ENCODE measurements at places on chromosomes 1 and 21. TPM values are rescaled to one million over a fixed set of nuclear protein-coding genes. Genes with fewer than 3 reads are reported as not detected.

IL22RA1 gene
- total RNA-seq, result 1.8 TPM

ZBTB17 gene
- 65.9 TPM for total RNA-seq

CDA gene
- 1.3 TPM for total RNA-seq

KCND3 gene
- total RNA-seq, result 6.4 TPM

KIF14 gene
- total RNA-seq, result 0.87 TPM

TLCD4 gene
- 20.1 TPM for total RNA-seq

SERTAD4 gene
- 3.7 TPM for total RNA-seq

C8B gene
- total RNA-seq, result not detected

GBP7 gene
- not detected for total RNA-seq

ST6GALNAC5 gene
- total RNA-seq, result 19.6 TPM

RNF186 gene
- not detected for total RNA-seq

PCNX2 gene
- total RNA-seq, result 33.6 TPM

BSND gene
- total RNA-seq, result not detected

S100B gene
- 18.4 TPM for total RNA-seq

SPRR2B gene
- total RNA-seq, result not detected

RHBG gene
- total RNA-seq, result not detected

DMRTA2 gene
- total RNA-seq, result not detected

TIE1 gene
- total RNA-seq, result 36.2 TPM

DNASE2B gene
- total RNA-seq, result not detected

NBPF20 gene
- total RNA-seq, result 3.5 TPM

All from stomach (tissue), 19 donors.